ENCODE measurements at places on chromosomes 1 and 21.

DNA sequence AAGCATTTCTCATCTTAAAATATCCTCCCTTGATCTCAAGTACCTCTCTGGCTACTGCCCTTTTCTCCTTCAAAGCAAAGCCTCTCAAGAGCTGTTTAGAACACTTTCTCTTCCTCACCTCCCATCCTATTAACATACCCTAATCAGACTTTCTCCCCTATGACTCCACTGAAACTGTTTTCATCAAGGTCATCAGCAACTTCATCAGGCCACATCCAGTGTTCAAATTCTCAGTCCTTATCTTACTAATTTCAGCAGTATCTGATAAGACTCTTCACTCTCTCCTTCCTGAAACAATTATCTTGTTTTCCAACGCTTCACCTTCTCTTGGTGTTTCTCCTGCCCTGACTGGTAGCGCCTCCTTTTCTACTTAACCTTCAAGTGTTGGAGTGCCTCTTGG is 1.5 kb upstream of the RAP1A start:
- no peak for DNase-seq

DNA sequence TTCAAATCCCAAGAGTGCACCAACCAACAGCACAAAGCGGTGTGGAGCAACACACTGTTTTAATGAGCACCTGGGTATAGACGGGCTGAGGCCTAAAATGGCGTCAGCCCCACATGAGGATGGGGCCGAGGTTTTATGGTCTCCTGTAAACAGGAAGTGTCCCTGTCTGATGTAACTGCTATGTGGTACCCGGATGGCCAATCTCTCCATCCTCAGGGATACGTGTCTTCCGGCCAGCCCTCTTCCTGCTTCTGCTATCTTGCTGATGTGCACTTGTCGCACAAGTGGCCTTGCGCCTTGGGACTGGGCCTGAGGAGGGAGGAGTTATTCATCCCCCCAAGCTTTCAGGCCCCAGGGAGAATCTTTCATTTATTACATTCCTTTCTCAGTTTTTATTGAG is 73.5 kb downstream of the CNST start:
- no peak for DNase-seq

- DNase-seq, result no peak
Observed at GRCh38 chr1:241557031-241557430, 24.9 kb downstream of the KMO start.

- no peak for DNase-seq
Observed at GRCh38 chr1:153642161-153642560, 8.3 kb downstream of the CHTOP start.

DNA sequence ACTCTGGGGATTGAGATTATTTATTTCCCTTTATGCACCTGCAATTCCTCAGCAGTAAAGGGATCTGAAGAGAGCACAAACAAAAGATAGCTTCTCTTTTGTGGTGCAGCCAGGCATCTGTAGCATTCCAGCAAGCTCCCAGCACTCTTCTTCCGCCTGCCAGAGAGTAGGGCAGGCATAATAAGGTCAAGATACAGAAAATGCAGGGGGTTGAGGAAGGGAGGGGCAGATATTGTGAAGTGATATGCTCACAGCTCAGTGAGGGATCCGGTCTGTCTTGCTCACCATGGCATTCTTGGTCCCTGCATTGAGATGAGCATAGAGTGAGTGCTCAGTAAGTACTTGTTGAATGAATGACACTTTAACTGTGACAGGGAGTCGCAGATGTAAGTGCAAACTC is 23.9 kb downstream of the FASLG start:
- no peak for DNase-seq

GRCh38 chr1:157542676-157543075 is 9.6 kb downstream of the FCRL5 start:
- no peak for DNase-seq

- no peak for DNase-seq
Observed at GRCh38 chr1:34013136-34013535, 149.3 kb downstream of the HMGB4 start.

DNA sequence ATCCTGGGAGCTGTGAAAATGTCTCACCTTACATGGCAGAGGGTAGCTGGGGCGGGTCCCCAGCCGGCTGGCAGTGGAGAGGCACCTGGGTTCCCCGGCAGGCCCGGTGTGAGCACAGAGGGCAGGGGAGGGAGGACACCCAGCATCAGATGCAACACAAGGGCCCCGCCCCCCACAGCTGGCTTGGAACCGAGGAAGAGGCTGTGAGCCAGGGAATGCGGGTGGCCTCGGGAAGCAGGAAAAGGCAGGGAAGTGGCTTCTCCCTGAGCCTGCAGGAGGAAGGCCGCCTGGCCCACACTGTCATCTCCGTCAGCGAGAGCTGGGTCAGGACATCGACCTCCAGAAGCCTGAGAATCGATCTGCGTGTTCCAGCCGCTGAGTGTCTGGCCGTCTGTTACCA is 87.3 kb downstream of the SIK1 start:
- DNase-seq, result no peak

GRCh38 chr1:211653293-211653692 is 22.1 kb downstream of the NEK2 start:
- no peak for DNase-seq

DNA sequence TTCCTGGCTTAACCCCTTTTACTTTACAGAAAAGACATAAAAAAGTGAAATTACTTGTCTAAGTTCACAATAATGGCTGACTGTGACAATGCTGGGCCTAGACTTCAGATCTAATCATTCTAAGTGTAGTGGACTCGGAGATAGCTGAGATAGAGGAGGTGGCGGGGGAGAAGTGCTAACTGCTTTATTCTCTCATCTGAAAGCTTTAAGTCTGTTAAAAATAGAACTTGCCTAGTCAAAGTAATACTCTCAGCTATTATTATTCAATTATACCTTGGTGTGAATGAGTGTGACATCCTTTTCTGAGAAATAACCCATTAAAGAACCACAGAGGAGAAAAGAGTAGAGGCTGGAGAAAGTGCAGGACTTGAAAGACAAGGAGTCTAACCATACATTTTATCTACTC is 96.1 kb upstream of the OLIG2 start:
- DNase-seq, result no peak

- DNase-seq, result no peak
Observed at GRCh38 chr1:153649137-153649862, 9.2 kb upstream of the SNAPIN start.

- no peak for DNase-seq
Observed at GRCh38 chr1:93331412-93331811, 14.3 kb upstream of the DR1 start.

DNA sequence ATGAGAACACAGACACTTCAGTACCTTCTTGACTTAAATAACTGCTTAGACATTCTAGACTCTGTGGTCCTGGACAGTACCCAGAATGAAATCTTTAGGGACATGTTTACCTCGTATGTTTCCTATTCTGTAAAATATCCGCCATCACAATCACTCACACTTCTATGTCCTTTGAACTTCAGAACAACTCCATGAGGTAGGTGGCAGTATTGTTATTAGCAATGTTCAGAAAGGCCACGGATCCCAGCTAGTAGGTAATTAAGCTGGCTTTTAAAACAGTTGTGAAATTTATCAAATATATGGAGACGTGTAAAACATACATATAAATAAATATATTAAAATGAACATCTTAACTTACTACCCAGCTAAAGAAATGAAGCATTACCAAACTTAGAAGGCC is 83.4 kb downstream of the CACHD1 start:
- DNase-seq, result no peak

DNA sequence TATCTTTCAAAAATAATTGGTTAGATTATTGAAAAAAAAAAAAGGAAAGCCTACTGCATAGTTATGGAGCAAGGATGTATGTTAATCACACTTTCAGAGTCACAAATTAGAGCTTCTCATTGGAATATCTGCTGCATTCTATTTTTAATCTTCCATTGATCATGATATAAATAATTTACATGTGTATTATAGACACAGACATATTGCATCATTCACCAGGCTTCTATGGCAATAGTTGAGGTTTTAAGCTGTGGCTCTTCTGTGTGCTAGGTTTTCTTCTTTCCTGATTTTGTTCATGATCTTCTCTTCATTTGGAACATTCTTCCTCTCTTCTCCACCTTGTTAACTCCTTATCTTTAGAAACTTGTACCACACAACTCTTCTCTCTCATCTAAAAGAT is 123.2 kb upstream of the HMCN1 start:
- DNase-seq, result no peak

GRCh38 chr1:30879126-30879786 is 29.3 kb downstream of the SDC3 start:
- DNase-seq, result no peak

DNA sequence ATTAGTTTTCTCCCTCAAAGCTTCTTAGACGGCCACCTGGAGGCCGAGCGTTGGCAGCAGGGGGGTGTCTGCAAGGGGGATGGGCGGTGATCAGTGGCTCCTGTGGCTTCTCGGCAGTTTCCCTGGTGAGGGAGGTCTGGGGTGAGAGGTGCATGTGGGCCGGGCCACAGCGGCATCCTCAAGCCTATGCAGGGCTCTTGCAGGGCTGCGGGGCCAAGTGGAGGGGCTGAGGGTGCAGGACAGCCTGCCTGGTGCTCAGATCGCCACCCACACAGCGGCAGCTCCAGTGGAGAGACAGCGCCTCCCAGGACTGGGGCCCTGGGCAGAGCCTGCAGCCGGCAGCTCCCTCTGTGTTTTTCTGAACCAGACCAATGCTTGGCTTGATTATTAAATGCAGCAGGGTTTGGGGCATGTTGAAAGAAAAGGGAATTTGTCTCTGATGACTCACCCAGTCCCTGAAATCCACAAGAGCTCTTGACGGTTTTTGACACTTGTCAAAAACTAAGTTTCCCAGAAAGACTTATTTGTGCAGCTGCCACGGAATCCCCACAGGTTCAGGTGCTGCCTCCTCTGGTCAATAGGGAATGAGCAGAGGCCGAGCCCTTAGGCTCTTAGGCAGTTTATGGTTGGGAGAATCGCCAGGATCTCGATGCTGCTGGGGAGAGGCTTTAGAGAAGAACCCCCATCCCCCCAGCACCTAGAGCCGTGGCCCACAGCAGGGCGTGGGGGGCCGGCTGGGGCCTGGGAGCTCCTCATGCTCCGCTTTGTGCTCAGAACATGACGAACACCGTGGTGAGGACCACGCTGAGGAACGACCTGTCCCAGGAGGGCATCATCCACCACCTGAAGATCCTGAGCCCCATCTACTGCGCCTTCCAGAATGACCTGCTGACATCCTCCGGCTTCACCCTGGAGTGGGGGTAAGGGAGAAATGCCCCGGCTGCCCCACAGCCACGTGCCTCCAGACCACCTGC is 54.7 kb downstream of the UMODL1 start:
- DNase-seq, result no peak

DNA sequence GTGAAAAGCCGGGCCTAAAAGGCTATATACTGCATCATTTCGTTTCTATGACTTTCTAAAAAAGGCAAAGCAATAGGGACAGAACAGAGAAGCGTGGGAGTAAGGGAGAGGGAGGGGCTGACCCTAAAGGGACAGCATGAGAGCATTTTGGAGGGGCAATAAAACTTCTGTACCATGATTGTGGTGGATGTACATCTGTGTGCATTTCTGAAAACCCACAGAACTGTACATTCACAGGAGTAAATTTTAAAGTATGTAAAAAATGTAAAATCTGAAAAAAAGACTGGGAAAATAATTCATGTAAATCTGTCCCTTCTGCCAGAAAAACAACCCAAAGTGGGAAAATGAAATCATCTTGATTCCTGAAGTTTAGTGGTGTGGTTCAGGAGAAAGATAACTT is 235.4 kb downstream of the CENPF start:
- DNase-seq, result no peak

GRCh38 chr1:222794656-222795474 is 20.0 kb upstream of the DISP1 start:
- DNase-seq, result no peak

DNA sequence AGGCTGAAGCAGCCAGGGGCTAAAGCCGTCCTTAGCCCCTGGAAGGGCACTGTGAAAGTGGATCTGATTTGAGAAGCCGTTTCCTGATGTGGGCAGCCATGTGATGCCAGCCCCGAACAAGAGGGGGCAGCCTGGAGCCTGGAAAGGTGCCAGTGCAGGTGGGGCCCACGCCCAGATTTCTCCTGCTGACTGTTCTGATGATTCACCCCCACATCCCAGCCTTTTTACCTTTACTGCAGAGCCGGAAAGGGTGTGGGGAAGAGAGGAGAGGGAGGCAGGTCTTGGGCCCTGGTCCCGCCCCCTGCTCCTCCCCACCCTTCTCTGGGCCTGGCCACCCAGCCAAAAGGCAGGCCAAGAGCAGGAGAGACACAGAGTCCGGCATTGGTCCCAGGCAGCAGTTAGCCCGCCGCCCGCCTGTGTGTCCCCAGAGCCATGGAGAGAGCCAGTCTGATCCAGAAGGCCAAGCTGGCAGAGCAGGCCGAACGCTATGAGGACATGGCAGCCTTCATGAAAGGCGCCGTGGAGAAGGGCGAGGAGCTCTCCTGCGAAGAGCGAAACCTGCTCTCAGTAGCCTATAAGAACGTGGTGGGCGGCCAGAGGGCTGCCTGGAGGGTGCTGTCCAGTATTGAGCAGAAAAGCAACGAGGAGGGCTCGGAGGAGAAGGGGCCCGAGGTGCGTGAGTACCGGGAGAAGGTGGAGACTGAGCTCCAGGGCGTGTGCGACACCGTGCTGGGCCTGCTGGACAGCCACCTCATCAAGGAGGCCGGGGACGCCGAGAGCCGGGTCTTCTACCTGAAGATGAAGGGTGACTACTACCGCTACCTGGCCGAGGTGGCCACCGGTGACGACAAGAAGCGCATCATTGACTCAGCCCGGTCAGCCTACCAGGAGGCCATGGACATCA is at the start of gene SFN:
TSS of gene SFN (plus strand) at position 369 of the 904 bp plus-strand sequence. CDS start at position 433, 64 bp downstream.
- no peak for DNase-seq

GRCh38 chr1:197559244-197559643 is 216.0 kb downstream of the DENND1B start:
- no peak for DNase-seq

DNA sequence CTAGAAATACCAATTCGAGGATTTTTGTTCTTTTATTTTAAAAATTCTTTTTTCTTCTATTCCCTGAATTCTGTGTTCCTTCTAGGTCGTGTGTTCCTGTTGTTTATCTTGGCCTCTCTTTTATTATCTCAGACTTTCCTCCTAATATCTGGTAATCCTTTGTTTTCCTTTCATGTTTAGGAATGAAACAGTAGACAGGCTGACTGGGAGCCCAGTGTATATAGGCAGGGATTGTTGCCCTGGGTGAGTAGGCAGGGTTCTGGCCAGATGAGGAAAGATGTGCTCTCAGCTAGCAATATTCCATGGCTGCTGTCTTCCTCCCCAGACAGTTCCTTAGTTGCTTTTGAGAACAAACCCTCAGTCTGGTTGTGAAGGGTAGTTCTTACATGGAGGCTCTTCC is 161.8 kb upstream of the PDE4B start:
- DNase-seq, result no peak
